Fibroblast of lung (primary cell): ENCODE measurements at places on chromosomes 7 and 10. TPM values are rescaled to one million over a fixed set of nuclear protein-coding genes. Genes with fewer than 3 reads are reported as not detected.

PAPOLB gene
- 0.01 and 0.02 TPM in 2 replicates for polyA plus RNA-seq

PNLIPRP2 gene
- not detected in 2 replicates for polyA plus RNA-seq

GRCh38 chr10:72201293-72201692 lies 14.5 kb upstream of the ANAPC16 start:
- no peak for DNase-seq

DNA sequence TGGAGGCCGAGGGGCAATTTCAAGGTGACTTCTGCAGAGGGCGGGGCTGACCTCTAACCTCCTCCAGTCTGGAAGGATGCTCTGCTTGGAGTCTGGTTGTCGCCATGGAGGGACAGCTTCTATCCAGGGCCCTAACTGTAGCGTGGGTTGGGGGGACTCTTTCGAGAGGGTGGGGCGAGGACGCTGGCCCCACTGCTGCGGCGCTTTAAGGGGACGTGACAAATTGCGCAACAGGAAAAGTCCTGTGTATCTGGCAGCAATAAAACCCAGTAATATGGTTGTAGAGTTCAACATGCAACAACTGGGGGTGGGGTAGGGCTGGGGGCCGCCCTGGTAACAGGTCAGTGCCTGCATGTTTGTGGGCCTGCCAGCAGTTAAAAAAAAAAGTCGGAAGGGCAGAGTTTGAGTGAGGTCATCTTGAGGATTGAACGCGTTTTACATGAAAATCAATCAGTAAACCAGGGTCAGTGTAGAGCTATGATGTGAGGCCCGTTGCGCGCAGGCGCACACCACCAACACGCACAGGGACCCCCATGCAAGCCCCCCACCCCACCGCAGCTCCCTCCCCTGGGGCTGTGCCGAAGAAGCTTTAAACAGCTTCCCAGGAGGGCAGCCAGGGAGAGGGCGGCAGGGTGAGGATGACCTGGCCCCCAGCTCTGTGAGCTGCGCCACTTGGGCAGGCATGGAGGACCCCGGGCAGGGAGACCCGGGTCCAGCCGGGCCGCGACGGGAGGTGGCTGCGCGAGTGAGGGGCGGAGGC lies 4.3 kb downstream of the SHH start:
- DNase-seq, result no peak

DNA sequence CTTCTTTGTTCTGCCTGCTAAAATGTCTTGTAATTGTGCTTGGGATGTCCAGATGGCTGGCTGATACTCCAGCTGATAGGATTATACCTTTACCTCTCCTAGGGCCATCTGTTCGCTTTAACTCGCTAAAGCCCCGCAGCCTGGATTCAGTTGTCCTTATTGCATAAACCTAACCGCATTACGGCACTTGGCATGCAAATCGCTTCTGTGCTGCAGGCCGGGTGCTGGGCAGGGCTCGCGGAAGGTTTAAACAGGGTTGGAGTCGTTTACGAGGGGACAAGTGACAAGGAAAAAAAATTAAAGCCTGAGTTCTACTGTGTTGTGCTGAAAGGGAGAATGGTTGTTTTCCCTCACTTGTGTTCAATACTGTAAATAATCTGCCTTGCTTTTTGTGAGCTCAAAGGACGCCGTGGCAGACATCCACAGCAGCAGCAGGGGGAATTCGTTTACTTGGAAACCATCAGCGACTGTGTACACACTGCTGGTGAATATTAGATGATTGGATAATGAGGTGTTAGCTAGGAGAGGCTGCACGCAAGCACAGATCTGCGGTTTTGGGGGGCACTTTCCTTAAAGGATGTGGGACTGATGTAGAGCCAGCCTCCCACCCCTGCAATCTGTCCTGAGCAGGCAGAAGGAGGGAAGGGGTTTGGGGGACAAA lies 93.0 kb downstream of the EBF3 start:
- no peak for DNase-seq

DNA sequence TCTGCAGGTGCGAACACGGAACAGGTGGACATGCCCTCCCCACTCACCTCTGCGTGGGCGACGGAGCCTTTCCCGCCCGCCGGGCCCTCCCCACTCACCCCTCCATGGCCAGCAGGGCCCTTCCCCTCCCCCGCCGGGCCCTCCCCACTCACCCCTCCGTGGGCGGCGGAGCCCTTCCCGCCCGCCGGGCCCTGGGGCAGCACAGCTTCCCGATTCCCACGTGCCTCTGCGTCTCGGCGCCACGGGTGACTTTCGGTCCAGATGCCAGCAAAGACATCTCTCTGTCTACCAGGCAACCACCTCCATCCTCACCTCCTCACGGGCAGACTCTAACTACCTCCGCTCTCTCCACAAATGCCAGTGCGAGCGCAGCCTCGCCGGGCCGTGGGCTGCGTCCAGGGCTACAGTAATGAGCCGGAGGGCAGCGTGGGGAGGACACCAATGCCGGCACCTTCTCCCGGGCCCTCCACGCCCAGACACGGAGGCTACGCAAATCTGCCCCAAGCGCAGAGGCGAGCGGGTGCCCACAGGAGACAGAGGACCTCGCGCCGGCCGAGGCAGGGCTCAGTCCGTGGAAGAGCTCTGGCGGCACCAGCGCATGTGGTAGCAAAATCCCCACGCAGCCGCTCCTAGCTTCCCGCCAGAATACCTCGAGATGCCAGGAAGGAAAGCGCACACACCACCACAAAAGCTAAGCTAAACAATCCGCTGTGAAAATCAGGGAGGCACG lies 21.8 kb downstream of the GPER1 start:
- no peak for DNase-seq

GRCh38 chr10:102779680-102780526 lies 36.2 kb downstream of the WBP1L start:
- peak; percentile 74 for DNase-seq

- DNase-seq, result peak; percentile 26
These were observed 124.5 kb downstream of the MYOF start for GRCh38 chr10:93357680-93358079.
